NCI-H1092 (cell line): ENCODE measurements at places on chromosomes 13 and 19.

DNA sequence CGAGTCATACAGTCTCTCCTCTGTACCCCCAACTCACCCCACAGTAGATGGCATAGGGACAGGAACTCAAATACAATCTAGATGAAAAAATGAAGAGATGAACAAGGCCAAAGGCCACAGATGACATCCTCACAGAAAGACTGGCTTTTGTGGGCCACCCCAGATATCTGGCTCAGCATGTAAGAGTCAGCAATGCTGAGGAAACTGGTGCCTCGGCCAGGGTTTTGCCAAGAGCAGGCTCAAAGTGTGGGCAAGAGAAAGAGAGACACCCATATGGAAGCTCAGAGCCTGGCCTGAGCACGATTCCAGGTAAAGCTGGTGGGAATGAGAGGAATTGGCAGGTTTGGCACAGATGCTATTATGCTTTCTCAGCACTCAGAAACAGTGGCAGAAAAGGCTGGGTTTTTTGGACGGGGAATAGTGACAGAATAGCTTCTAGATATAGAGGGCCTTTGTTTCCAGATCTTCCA, 460.6 kb downstream of the FOXO1 start:
- no peak for DNase-seq

DNA sequence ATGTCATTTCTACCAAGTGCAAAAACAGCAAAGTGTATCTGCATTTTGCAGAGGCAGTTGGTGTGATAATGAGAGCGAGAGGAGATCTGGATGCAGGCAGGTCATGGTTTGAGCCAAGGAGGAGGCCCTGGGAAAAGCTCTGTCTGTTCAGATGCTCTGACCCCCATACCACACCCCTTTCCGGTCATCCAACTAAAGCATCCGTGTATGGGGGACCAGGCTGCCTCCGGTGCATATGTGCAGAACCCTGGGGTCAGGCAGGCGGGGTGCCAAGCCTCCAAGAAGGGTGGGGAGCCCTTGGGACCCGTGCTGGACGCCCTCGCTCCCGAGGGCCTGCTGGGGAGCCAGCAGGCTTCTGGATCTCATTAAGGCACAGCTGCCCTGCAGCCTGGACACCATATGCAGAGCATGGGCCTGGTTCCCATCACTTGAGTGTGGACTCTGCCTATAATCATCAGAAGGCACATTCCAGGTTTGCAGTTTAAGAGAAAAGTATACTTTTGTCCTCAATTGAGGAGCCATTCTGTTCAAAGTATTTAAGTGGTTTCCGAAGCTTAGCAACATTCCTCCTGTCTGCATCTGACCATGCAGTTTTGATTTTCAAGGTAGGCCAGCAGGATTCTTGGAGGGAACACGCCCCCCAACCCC, 56.1 kb downstream of the ALOX5AP start:
- DNase-seq = no peak

GRCh38 chr19:48842789-48843162, 6.5 kb upstream of the HSD17B14 start:
- DNase-seq = peak; percentile 31

DNA sequence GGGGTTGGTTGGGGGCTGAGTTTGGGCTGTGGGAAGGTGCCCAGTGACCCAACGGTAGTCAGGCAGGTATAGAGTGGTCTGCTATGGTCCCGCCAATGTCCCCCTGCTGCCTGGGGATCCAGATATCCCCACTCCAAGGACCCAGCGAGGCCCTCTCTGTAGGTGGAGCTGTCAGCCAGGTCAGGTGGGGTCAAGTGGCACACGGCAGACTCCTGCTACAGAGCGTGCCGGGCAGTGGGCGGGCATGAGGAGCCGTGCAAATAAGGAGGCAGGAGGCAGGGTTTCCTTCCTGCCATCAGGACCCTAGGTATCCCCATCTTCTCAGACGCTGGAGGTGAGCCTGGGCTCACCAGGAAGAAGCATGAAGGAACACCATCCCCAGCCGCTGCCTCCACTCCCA, 14.9 kb downstream of the EVI5L start:
- DNase-seq = no peak

DNA sequence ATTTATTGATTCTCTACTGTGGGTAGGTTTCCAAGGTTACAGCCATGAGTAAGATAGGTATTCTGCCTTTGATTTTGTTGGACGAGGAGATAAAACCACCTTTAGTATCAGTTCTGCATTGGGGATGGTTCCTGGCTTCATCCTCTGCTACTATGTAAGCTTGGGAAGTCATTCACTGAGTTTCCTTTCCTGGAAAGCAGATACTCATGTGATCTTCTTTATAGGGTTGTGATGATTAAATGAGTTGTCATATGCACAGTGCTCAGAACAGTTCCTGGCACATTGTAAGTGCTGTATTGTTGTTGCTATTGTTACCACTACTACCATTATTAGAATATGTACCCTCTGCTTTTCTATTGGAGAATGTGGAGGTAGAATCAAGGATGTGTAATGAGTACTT, 13.1 kb upstream of the WTIP start:
- DNase-seq = no peak

GRCh38 chr13:112606109-112607001, 18.4 kb upstream of the TUBGCP3 start:
- peak; percentile 95 for DNase-seq

DNA sequence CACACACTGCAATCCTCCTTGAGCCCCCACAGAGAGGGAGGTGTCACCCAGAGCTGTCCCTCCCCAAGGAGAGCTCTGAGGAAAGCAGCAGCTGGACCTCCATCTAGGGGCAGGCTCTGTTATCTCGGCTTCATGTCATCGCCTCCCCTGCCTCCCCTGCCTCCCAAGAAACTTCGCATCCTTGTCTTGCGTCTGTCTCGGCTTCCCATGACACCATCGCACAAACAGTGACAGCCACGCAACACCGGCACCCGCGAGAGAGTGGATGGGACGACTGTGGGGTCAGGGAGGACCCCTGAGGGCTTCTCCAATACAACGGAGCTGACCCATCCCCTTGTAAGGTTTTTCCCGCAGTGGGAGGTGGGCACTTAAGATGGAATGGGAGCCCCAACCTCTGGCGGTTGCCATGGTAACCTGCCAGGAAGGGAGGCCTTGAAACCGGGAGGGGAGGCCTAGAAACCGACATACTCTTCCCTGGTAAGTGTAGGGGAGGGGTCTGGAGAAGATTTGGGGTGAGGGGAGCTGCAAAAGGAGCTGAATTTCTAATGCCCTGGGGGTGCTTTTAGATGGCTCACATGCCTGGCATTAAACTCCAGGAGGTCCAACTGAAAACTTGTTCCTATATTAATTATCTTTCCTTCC, 16.3 kb downstream of the TLE2 start:
- no peak for DNase-seq

DNA sequence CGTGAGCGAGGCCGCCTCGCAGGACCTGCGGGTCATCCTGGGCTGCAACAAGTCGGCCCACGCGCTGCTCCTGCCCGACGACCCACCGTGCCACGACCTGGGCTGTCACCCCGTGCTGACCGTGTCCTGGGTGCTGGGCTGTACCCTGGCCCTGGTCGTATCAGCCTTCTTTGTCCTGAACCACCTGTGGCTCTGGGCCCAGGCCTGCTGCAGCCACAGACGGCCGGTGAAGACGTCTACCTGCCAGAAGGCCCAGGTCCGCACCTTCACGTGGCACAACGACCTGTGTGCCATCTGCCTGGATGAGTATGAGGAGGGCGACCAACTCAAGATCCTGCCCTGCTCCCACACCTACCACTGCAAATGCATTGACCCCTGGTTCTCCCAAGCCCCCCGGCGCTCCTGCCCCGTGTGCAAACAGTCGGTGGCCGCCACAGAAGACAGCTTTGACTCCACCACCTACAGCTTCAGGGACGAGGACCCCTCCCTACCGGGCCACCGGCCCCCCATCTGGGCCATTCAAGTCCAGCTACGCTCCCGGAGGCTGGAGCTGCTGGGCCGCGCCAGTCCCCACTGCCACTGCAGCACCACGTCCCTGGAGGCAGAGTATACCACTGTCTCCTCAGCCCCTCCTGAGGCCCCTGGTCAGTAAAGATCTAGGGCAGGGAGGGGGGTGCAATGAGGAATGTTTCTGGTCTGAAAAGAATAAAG, 1.1 kb downstream of the ZNRF4 start:
- DNase-seq = no peak

GRCh38 chr13:60258349-60258748, 94.6 kb upstream of the DIAPH3 start:
- DNase-seq = no peak

- no peak for DNase-seq
These were observed 75.1 kb downstream of the URI1 start for GRCh38 chr19:30017172-30017571.

DNA sequence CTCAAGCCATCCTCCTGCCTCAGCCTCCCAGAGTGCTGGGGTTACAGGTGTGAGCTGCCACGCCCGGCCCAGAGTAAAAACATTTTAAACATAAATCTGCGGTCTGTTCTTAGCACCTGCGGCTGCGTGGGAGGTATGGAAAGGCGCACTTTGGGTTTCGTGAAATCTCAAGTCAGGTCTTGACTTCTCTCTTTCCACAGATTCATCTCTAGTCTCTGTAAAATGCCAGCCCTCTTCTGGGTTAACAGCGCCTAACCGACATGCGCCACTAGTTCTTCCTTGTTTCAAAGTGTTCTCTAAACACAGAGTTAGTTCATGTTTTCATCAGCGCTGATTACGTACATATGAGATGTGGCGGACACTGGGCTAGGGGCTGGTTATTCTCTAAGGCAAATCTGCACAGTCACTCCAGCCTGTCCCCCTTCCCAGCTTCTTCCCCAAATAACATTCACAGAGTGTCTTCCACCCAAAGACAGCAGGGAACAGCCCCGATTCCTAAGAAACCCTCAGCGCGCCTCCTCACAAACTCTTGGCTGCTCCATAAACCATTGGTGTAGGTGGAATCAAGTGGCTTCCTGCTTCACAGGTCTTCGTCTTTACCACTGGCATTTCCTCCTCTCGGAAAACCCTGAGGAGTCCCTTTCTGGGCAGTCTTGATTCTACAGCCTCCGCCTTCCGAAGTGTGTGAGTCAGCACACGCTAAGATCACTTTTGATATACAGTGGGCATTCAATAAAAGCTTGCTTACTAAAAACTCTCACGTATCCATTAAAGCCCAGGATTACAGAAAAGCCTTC, 1.4 kb downstream of the PARP4 start:
- no peak for DNase-seq

DNA sequence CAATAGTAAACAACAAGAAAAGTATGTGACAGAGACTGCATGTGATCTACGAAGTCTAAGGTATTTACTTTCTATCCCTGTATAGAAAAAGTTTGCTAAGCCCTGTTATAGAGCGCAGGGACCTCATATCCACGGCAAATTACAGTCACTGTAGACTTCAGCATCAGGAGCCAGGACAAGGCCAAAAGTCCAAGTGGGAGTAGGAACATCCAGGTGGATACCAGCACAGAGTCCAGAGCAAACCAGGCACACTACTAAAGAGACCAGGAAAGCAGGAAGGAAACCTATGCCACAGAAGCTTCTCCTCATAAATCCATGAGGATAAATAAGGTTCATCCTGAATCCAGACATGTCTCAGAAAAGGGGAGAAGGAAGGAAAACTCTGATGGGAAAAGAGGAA, 342.2 kb upstream of the HTR2A start:
- DNase-seq = no peak

DNA sequence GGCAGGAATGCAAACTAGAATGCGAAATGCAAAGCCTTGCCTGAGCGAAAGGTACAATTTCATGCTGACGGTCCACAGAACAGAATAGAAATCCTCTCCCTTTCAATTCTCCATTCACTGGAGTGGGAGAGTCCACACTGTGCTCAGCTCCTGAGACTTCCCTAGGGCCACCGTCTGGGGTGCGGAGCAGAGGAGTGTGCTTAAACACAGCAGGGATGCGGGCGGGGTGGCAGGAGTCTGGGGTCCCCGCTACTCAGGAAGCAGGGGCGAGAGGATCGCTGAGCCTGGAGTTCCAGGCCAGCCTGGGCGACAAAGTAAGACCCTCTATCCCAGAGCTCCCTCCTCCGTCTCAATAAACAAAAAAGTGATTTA, 552 bp upstream of the ZNF816 start:
- no peak for DNase-seq

- DNase-seq = no peak
These were observed 15.0 kb downstream of the KATNAL1 start for GRCh38 chr13:30292325-30292724.

DNA sequence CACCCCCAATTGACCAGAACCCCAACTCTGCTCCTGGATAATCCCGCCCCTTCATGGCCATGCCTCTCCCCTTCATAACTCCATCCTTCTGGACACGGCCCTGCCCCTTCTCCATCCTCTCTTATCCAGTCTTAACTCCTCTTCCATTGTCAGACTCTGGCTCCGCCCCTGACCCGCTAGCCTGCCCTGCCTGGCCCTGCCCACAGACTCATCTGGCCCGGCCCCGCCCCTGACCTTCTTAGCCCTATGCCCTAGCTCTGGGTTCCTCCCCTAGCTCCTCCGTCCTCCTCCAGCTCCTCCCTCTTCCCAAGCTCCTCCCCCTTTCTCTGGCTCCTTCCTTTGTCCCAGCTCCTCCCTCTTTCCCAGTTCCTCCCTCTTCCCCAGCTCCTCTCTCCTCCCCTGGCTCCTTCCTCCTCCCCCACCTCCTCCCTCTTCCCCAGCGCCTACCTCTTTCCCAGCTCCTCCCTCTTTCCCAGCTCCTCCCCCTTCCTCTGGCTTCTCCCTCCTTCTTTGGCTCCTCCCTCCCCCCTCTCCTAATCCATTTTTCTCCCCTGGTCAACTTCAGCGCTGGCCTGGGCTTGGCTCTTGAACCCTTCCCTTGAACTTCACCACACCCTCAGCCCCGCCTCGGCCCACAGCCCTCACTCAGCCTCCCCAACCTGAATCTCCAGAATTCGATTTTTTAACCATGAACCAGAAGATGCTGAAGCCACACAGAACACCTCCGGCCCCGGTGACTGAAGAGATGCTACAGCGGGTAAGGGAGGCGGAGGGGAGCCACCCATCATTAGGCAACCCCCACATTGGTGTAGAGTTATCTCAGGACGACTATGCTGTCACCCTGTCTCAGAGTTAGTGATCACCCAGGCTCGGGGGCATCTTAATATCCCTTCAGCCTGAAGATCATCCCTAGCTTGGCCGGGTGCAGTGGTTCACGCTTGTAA, 9.2 kb upstream of the ZNF358 start:
- no peak for DNase-seq

DNA sequence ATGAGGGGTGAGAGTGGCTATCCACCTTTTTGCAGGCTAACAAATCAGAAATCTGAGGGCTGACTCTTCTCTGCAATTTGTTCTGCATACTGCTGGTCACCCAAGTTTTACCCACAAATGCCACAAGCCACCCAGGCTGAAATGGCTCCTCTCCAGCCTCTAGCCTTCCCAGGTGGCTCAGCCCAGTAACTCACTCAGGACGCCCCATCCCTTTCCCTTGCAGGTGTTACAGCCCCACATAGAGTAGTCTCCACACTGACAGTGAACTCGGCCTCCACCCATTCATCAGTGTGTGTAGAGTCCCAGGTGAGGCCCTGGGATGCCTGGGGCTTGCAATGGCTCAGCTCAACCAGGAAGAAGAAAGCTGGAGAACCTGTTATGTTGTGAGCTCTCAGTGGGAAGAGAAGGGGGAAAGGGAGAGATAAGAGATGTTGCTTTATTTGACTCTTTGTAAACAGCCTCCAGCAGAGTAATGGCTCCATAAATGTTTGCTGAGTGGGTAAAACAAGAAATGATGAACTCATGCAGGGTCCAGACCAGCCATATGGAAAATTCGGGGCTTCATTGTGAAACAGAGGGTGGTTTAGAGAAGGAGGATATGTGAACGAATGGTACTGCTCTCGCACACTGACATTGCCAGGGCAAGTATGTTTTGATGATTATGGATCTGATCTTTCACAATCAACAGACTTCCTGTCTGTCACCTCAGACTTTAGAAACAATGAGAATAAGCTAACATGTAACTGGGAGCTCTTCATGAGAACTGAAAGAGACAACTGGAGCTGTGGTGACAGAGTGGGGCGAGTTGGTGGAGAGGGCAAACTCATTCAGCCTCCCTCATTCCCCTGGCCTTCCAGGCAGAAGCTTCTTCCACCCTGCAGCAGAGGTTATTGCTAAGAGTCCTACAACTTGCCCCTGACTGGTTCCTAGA, 74.2 kb upstream of the RFC3 start:
- DNase-seq = no peak
